NB4 (cell line): ENCODE measurements at places on chromosomes 1 and 21.

- no peak for DNase-seq
Observed at GRCh38 chr1:104702731-104703130, 953.0 kb downstream of the AMY1C start.

- DNase-seq = peak; percentile 34
Observed at GRCh38 chr1:12087797-12088314, 24.8 kb downstream of the TNFRSF8 start.

GRCh38 chr21:38985568-38986378 is 180.0 kb downstream of the ETS2 start:
- peak; percentile 89 for DNase-seq

GRCh38 chr1:226602186-226603021 is 53.8 kb downstream of the STUM start:
- no peak for DNase-seq

DNA sequence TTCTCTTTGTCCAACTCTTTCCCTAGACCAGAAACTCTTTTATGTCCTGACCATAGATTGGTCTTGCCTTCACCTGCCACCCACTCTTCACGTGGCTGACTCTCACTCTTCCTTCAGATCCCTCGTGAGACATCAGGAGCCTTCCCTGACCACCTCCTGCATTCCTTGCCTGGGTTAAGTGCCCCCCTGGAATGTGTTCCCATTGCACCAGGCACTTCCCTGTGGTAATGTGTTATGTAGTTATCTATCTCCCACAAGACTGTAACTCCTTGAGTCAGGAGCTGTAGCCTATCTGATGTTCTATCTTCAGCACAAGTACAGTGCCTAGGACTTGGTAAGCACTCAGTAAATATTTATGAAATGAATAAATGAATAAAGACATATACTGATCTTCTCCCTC is 111.2 kb upstream of the CTTNBP2NL start:
- no peak for DNase-seq

- DNase-seq = no peak
Observed at GRCh38 chr21:28207436-28208173, 785.1 kb downstream of the LTN1 start.

- DNase-seq = no peak
Observed at GRCh38 chr1:40980068-40980452, 564 bp downstream of the CTPS1 start.

GRCh38 chr1:47810964-47811682 is 186.1 kb downstream of the TRABD2B start:
- no peak for DNase-seq

DNA sequence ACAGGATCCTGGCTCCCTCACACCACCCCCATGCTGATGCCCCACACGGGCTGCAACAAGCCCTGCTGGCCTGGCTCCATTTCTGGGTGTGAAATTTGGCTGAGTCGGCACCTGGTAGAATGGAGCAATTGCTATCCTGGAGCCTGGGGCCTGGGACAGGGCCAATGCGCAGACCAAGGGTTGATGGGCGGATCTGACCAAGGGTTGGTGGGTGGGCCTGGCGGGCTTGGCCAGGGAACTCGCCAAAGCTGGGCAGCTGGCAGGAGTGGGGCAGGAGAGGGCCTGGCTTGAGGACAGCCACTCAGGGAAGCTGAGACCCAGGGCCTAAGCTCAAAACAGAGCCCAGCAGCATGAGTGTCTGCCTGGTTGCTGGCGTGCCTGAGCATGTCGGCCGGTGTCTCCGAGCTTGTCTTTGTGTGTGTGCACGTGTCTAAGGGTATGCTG is 70.9 kb upstream of the POU3F1 start:
- no peak for DNase-seq

DNA sequence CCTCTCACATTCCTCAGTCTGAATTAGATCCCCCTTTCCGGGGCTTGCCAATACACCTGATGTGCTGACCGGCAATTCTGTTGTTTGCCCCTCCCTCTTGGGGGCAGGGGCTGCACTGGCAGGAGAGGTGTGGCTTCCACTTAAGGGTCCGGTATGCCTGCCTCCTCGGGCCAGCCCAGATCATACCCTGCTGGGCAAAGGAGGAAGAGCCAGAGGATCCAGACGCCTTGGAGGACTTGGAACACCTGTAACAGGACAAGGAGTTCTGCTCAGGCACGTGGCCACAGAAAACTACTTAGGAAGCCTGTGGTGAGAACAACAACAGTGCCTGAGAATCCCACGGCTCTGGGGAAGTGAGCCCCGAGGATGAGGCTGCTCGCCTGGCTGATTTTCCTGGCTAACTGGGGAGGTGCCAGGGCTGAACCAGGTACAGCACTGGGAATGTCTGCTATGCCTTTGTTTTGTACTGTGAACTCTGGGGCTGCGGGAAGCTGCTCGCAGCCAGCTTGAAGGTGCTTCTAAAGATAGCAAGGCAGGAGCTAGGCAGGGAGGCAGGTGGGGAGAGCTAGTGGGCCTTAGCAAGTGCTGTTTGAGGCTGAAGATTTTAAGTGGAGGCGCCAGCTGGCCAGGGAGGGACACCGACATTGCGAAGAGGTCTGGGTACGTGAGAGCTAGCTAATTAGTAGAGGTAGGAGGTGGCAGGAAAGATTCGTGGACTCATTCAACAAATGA is at the start of gene SMPDL3B:
TSS of gene SMPDL3B (plus strand) at position 183 of the 732 bp plus-strand sequence. CDS start at position 367, 184 bp downstream.
- peak; percentile 46 for DNase-seq

DNA sequence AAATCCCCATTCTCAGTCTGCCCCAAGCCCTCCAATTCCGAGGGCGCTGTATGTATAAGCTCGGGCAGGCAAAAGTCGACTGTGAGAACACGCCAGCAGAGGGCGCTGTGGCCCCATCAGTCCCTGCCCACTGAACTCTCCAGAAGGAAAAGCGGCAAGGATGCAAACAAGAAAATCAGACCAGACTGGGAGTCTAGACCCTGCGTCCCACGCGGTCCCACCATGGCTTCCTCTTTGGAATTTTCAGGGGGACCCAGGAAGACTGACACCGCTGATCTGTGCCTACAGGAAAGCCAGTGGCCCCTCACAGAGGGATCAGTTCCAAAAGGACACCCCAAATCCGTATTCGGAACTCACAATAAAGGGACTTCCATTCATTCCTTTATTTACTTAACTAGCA is 19.5 kb downstream of the TEX35 start:
- DNase-seq = peak; percentile 77

GRCh38 chr1:220500372-220500771 is 27.6 kb upstream of the MARK1 start:
- no peak for DNase-seq

GRCh38 chr1:227306689-227307088 is 11.6 kb downstream of the CDC42BPA start:
- no peak for DNase-seq

- no peak for DNase-seq
Observed at GRCh38 chr1:192589813-192590212, 14.2 kb downstream of the RGS1 start.

GRCh38 chr21:46191686-46192575 is 7.7 kb upstream of the SPATC1L start:
- DNase-seq = no peak

GRCh38 chr21:15687208-15687607 is 42.6 kb upstream of the USP25 start:
- DNase-seq = peak; percentile 1

GRCh38 chr1:2412773-2413494 is 570 bp upstream of the PEX10 start:
- DNase-seq = peak; percentile 50

GRCh38 chr1:45429561-45430159 is 61.3 kb downstream of the TESK2 start:
- no peak for DNase-seq

DNA sequence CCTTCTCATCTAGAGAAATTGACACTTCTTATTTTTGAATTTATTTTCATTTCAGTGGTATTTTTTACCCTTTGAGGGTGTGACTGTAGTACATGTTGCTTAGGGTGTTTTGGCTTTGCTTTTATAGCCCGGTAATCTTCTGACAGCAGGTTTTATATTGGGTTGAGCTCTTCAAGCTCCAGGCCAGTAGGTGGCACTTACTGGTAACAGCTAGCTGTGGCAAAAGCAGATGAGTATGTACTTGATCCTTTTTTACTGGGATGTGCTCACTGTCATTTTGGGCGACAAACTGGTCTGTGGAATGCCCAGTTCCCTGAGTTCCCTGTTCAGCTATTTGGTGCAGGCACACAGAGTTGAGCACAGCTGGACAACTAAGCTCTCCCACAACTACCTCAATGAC is 916.2 kb upstream of the B3GALT2 start:
- peak; percentile 7 for DNase-seq

DNA sequence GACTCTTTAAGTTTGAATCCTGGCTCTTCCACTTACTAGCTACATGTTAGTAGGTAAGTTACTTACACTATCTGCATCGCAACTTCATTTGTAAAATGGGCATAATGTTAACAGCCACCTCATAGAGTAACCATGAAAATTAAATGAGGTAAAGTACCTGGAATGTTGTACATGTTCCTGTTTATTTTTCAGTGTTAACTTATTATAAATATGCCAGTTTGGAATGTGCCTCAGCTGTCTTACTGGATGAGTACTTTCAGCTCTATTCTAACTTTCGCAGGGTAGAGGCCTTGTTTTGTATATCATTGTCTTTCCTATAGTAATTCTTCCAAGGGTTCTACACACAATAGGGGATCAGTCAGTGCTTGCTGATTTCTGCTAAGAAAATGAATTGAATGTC is 167.4 kb downstream of the DUSP10 start:
- DNase-seq = no peak

- DNase-seq = no peak
Observed at GRCh38 chr1:68199603-68200002, 32.7 kb downstream of the WLS start.

- DNase-seq = no peak
Observed at GRCh38 chr1:204924013-204924759, 53.5 kb downstream of the NFASC start.

- DNase-seq = no peak
Observed at GRCh38 chr21:45499201-45499750, 43.0 kb downstream of the SLC19A1 start.

GRCh38 chr1:29655145-29655544 is 418.8 kb downstream of the PTPRU start:
- DNase-seq = no peak

- DNase-seq = no peak
Observed at GRCh38 chr1:15736038-15736891, at the start of gene SLC25A34. TSS of gene SLC25A34 (plus strand) at chr1:15736258. CDS start at chr1:15736486, 228 bp downstream.

DNA sequence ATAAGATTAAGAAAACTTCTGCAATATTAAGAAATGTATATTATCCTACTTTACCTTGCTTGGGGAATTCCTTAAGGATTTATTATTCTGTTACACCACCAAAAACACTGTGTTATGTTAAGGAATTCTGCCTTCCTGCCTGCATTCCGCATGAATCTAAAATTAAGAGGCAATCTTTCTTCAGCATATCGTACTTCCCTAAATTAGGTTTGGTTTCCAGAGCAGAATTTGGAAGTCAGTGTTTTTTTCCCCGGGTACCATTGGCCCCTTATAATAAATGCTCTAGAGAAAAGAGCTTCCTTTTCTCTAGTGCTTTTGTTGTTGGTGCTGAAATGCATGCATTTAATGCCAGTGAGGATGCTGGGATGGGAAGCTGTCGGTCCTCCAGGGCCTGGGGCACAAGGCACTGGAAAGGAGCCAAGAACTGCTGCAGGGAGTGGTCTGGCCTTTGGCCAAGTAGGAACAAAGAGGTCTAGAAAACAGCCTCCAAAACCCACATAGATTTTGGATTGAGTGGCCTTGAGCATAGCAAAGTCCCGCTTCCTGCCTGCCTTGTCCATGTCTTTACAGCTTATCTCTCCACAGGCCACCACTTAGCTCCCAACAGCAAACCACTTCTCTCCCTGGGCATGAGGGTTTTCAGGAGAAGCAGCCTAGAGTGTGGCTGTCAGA is 69.9 kb downstream of the RRAGC start:
- no peak for DNase-seq

GRCh38 chr21:44552136-44552535 is 831 bp upstream of the KRTAP10-2 start:
- no peak for DNase-seq

- peak; percentile 90 for DNase-seq
Observed at GRCh38 chr1:32981003-32981901, 16.6 kb upstream of the RNF19B start.

- no peak for DNase-seq
Observed at GRCh38 chr1:236495467-236496112, 28.2 kb upstream of the LGALS8 start.

DNA sequence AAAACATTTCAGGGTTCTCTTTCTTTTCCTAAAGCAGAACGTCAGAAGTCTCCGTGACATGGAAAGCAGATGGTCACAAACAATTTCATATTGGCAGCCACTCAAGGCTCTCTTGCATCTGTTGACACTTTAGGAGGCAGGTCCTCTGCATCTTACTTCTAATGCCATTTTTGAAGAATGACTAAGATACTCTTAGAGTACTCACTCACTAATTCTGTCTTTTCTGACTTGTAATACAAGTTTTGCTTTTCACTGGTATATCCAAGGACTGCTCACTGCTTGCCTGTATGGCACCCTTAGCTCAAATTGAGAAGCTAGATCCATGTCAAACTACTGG is 68.3 kb downstream of the PRRX1 start:
- DNase-seq = no peak

- DNase-seq = peak; percentile 64
Observed at GRCh38 chr1:160722726-160723125, 11.1 kb upstream of the CD48 start.

GRCh38 chr1:99571092-99571734 is 74.7 kb upstream of the PALMD start:
- no peak for DNase-seq

DNA sequence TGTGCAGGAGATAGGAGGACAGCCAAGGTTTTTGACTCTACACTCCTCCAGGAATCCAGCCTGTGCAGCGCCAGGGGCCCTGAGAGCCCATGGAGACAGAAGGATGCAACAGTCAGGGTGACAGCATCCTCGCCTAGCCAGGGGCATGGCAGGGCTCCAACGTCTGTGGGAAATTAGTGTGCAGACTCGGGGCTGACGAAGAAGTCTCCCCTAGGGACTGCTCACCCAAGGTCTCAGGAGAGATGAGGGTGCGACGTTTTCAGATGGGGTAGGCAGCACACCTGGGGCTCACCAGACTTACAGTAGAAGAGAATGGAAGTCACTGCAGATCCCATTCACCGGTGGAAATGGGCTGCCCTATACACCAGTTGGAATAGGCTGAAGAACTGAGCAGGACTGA is 241.7 kb downstream of the SETD4 start:
- no peak for DNase-seq

DNA sequence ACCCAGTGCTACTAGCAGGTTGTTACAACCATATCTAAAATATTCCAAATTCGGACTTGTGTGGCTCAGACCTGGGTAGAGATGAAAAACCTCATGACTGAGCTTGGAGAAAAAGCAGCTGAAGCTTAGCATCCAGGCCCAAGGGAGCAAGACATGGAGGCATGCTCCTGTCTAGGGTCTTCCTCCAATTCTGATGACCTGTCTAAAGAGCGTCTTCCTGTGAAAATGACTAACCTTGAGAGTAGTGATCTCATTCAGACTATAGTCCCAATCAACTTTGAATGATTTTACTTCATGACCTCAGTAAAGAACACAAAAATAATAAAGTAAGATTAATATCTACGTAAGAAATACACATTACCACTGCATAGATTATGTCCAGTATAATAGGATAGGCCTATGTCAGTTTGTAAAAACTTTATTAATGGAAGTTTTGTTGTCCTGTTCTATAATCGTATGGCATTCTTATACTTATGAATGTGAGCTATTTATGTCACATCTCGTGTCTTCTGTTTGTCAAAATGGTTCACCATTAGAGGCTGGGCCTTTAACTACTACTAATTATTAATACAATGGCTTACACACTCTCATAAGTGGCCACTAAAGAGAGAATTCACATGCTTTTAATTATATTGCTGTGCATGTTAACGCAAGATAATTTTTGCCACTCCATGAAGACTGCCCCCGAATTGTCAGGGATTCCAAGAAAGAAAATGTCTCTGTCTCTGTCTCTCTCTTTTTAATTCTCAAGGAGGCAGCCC is 201.3 kb downstream of the NCAM2 start:
- DNase-seq = no peak
